AG20443 (cell line): ENCODE measurements at places on chromosomes 2 and 18.

DNA sequence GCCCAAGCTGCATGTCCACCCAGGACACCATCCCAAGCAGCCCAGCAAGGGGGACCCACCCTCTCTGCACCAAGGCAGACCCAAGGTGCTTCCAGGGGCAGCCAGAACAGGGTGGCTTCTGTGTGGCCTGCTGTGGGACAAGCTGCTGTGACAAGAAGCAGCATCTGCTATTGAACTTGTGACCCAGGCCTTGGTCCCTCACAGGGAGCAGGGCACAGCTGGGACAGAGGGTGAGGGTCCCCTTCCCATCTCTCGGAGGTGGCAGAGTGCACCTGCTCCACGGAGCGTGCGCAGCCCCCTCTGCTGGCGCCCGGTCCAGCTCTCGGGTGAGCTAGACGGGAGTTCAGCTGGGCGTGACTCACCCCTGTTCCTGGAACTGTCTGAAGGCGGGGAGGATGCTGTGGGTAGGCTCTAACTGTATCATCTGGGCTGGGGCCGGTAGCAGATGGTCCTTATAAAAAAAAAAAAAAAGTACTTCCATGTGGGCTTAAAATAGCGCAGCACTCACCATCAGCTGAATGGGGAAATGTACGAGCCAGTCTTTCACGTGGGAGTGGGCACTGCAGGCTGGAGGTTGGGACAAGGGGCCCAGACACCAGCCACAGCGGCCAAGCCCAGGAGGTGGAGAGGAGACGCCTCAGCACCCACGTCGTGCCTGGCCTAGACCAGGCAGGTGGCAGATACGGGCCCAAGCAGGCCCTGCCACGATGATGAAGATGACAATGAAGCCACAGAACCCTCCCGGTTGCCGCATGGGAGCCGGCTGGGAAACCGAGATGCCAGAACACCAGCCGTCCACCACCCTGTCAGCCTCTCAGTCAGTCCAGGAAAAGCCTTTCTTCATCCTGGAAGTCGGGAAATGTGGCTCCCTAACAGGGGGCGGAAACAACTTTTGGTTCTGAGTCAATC is 136.8 kb upstream of the ID2 start:
- peak; percentile 96 for DNase-seq

- no peak for DNase-seq
Measured at GRCh38 chr2:177244244-177244771, 20.2 kb downstream of the NFE2L2 start.

- DNase-seq, result peak; percentile 65
Measured at GRCh38 chr2:27191070-27191829, 20.6 kb upstream of the ATRAID start.

GRCh38 chr2:105820691-105821090 is 76.0 kb downstream of the NCK2 start:
- no peak for DNase-seq

DNA sequence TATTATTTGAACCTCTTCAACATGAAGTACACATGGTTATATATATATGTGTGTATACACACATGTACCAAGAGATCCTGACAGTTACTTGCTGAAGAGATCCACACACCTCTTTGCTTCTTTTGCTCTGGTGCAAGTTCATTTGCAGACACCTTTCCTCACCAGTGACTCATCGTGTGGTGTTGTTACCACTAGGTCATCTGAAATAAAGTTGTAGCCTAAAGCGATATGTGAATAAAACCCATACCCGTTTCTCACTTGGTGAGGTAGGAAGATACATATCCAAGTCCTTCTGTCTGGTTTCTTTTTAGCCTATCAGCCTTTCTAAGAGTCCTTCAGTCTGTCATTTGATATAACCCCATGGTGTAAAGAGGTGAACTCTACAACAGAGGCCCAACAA is 379.4 kb upstream of the RAB12 start:
- DNase-seq, result no peak

DNA sequence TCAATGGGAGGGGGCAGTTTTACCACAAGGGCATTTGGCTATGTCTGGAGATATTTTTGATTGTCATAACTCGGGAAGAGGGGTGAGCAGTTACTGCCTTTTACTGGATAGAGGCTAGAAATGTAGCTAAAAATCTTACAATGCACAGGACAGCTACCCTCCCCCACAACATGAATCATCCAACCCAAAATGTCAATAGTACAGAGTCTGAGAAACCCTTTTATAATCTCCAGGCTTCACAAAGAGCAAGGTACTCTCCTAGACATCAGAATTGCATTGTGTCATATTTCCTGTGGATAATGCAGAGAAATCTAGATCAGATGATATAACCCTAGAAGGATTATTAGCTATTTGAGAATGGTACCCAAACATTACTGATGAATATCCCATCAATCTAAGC is 277.1 kb upstream of the NRP2 start:
- no peak for DNase-seq

DNA sequence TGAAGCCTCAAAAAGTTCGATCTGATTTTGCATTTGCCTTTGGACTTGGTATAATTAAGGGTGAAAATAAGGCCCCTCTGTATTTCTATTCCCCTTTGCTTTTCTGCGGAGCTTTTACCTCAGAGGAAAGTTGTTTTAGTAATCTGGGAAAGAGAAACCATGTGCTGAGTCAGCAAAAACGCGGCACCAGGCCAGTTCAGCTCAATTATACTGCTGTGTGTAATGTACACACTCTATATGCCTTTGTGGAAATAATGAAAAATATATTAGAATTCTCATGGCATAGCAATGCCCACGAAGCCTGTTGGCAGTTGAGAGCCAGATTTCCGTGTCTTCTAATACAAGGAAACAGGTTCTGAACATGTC is 161.9 kb upstream of the SIX2 start:
- no peak for DNase-seq
